ENCODE measurements at places on chromosomes 3 and 15. TPM values are rescaled to one million over a fixed set of nuclear protein-coding genes. Genes with fewer than 3 reads are reported as not detected.

Gene HCLS1
- 221 TPM for total RNA-seq

DNA sequence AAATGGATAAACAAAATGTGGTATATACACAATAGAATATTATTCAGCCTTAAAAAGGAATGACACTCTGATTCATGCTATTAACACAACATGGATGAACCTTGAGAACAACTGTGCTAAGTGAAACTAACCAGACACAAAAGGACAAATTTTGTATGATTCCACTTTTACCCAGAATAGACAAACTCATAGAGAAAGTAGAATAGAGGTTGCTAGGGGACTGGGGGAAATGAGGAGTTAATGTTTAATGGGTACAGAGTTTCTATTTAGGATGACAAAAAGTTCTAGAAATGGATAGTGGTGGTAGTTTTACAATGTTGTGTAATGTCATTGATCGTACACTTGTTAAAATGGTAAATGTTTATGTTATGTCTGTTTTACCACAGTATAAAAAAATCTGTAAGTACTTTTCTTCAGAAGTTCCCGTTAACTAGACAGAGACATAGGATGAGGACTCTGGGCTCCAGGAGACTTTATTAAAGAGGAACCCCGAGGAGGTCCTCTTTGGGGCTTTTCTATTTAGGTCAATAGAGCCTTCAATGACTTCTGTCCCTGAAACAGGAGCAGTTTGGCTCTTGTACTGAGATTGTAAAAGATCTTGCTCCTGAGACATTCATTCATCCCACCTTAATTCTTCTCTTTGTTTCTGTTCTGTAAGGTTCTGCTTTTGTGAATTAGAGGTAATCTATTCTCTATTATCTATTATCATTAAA lies 24.5 kb downstream of the ABHD6 start:
- no peak for DNase-seq

Gene FGF12
- not detected for total RNA-seq

- peak; percentile 13 for DNase-seq
These were observed 43.7 kb upstream of the GNB5 start for GRCh38 chr15:52234596-52235541.
